ENCODE measurements at places on chromosomes 3 and 15. TPM values are rescaled to one million over a fixed set of nuclear protein-coding genes. Genes with fewer than 3 reads are reported as not detected.

GRCh38 chr15:94844538-94845389 is 613.4 kb downstream of the MCTP2 start:
- DNase-seq, result peak; percentile 84

The GOLGA8J gene
- total RNA-seq, result not detected

GRCh38 chr3:173501931-173502489 is 104.5 kb downstream of the NLGN1 start:
- DNase-seq, result no peak

The ARPC4 gene
- total RNA-seq, result 150 TPM

- peak; percentile 82 for DNase-seq
Measured at GRCh38 chr3:50237133-50237651, 1.2 kb downstream of the GNAI2 start.

The CFAP91 gene
- 9.8 TPM for total RNA-seq

DNA sequence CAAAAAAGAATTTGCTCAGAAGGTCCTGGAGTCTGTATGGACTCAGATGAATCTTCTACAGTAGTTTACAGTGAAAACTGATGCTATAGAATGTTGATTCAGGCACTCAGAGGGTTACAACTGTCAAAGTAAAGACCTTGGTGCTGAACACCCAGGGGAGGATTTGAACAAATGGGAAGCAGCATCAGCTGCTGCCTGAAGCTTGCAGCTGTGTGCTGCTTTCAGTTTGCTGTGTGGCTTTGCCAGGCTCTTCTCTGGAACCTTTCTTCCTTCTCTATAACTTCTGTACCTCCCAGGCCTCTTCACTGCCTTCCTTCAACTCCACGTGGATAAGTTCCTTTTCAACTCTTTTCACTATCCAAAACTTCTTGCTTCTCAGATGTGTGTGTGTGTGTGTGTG is 214.2 kb downstream of the GRM7 start:
- DNase-seq, result no peak

GRCh38 chr3:186220911-186221645 is 112.2 kb upstream of the ETV5 start:
- peak; percentile 67 for DNase-seq

- no peak for DNase-seq
Measured at GRCh38 chr3:94063496-94064119, 747 bp downstream of the NSUN3 start.

The RLBP1 gene
- not detected for total RNA-seq

- DNase-seq, result no peak
Measured at GRCh38 chr3:147130461-147130860, 275.9 kb downstream of the ZIC4 start.

All from endodermal cell (in vitro differentiated cells).